ENCODE measurements at places on chromosomes 1 and 21.

DNA sequence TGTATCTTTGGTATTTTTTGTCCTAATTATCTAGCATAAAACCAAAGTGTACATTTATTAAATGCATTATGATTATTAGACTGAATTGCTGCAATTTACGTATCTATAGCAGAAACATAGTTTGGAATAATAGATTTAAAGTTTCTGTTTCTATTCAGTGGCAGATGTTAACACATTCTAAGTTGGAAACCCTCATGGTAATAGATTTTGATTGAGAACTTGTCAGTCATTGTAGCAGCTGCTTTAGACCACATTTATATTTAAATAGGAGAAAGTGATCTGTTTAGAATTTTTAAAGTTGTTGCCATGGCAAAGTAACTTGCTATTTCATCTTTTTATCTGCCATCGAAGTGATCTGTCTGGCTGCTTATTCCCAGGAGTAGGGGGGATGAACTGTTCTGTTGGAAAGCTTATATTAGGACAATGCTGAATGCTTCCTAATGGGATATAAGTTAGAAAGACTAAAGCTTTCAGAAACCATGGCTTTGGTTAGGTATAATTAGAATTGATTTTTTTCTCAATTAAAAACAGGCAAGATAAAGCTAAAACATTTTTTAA, 61.6 kb downstream of the HS2ST1 start:
- no peak for DNase-seq

DNA sequence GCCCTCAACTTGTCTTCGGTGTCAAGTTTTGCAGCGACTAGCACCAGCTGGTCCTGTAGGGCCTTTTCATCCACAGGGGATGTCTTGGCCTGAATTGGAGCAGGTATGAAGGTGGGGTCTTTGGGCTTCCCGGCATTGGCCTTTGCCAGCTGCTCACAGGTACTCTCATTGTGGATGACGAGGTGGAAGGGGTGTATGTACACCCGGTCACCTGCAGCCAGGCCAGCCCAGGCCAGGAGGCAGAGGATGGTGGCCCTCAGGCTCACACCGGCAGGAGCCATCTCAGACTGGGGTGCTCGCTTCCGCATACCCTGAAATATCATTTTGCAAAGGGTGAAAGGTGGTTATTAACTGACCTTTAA, 3.4 kb downstream of the AGT start:
- DNase-seq = no peak

GRCh38 chr21:41368735-41369104, 6.9 kb downstream of the MX2 start:
- DNase-seq = no peak

DNA sequence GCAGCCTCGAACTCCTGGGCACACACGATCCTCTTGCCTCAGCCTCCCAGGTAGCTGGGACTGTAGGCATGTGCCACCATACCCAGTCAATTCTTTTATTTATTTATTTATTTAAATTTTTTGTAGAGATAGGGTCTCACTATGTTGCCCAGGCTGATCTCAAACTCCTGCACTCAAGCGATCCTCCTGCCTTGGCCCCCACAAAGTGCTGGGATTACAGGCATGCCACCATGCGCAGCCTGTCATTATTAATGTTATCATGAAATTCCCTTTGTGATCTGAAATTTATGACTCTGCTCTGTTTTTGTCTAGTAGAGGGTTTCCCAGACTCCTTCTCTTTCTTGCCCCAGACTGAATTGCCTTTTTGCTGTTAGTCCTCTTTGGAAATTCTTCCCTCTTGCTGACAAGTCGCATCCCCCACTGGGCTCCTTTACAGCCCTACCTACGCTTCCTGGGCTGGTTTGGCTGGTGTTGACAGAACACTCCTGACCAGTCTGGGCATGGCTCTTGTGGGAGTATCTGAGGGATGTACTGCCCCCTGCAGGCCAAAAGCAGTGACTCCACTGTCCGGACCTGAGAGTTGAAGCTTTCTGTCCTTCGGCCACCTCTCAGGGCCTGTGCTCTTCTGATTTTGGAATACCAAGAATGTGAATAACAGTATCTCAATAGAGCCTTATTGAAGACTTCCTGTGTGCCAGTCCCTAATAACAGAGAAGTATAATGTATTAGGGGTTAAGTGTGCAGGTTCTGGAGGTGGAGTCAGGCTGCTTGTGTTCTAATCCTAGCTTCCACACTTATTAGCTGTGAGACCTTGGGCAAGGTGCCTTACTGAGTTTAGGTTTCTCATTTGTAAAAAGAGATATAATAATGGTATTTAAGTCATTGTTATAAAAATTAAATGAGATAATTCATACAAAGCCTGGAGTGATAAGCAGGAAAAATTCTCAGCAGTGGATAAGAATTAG, 28.2 kb downstream of the TCEANC2 start:
- no peak for DNase-seq

GRCh38 chr1:193457676-193458075, 271.3 kb upstream of the B3GALT2 start:
- DNase-seq = no peak

DNA sequence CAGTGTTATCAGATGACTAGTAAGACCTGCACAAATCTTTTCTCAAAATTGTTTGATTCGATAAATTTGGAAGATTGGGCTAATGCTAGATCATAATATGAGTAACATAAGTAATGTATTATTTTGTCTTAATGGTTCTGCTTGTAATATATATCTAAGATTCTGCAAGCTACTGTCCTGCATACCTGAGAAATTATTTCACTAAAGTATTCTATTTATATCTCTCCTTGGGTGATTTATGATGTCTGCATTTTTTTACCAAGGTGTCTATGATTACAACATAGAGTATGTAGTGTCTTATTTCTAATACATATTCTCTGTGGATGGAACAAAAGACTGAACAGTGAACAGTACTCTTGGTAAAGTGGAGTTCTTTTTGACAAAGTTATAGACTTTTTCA, 166.6 kb downstream of the CLEC20A start:
- no peak for DNase-seq

- no peak for DNase-seq
Observed at GRCh38 chr1:235327559-235328270, at the start of gene ARID4B. ARID4B (minus strand) TSS chr1:235328179; CDS start chr1:235326919, 1,260 bp downstream.

All from DMS79 (cell line).